AG09319 (cell line): ENCODE measurements at places on chromosomes 13 and 19.

DNA sequence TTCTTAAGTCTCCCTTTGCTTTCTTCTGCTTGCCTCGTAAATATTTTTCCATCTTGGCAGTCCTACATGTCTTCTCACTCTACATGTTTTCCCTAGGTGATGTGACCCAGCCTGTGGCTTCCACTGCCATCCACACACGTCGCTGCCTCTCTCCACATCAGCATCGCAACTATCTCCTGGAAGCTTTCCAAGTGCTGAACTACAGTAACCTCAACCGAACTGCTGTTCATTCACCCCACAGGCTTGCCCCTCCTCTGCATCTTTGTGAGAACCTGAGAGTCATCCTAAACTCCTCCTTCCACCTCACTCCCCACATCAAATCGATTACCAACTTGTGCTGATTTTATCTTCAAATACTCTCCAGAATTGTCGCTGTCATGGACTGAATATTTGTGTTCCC, 41.2 kb upstream of the USPL1 start:
- DNase-seq: no peak

DNA sequence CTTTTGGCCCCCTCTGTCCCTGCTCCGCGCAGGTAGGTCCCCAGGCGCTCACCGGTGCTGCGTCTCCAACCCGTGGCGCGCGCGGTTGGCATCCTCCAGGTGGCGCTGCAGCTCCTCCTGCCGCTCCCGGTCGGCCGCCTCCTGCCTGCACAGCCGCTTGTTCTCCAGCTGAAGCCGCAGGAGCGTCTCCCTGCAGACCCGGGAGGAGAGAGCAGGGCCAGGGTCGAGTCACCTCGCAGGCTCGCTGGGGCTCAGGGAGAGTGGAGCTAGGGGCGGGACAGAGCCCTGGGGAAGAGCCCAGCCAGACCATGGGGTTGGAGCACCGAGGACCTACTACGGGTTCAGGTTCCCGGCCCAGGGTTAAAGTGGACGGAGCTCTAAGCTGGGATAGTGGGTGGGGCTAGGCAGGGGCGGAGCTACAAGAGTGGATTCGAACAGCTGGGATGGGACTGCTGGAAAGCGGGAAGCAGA, 9.3 kb downstream of the HOOK2 start:
- no peak for DNase-seq

DNA sequence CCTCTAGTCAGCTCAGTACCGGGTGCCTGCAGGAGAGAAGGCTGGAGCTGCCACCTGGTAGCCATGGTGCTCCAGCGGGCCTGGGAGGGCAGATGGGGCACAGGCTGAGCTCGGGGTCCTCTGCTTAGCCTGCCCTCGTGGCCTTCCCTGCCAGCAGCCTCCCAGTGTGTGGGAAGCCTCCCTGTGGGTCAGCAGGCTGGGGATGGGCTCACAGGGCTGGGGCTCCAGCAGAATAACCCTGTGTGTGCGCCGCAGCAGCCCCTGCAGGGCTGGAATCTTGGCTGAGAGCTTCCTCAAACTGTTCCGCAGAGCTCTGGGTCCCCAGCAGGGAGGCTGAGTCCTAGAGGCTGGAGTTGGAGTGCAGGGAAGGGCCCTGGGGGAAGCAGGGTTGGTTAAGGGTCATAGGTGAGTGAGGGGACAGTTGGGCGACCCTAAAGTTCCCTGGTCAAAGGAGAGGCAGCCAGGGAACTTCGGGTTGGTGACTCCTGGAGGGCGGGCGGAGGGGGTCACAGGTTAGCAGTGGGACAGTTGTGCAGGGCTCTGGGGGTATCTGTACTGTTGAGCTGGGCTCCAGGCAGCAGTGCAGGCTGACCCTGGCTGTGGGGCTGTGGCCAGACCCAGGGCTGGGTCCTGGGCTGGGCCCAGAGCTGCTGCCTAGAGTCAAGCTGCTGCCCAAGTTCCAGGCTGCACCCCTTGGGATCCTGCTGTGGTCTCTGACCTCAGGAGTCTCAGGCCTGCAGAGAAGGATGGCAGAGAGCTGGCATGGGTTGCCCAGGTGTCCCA, 14.0 kb downstream of the ARHGAP33 start:
- DNase-seq: no peak

DNA sequence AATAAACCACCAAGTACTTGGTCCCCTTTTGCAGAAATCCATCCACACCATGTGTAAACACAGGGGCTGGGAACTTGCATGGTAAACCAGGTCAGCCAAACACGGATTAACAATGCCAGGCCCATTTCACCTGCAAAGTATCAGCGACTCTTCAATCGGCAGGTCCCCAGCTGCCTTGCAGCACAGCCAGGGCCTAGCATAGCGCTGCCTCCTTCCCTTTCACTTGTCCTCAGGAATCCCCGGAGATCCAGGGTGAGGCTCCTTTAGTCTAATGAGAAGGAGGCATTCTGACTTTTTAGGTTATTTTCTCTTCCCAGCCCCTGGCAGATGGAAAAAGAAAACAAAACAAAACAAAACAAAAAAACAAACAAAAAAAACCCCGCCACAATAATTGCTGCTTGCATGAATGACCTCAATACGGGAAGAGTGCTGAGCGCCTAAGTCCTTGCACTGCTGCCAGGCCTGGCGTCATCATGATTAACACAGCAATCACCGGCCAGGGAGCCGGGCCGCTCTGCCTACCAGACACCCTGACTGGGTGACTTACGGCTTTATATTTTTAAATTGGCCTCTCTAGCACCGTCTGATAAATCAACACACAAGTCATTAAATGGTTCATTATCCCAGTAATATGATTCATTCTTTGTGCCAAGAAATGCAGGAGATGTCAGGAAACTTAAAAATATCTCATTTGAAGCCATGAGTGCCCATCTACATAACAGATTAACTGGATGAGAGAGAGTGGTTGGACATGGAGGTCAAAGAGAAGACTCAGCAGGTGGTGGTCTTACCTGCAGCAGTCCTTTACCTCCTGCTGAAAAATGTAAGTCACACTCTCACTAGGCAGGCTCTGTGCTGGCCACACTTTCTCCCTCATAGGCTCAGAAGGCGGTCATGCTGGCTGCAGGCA, 692.7 kb downstream of the UQCRFS1 start:
- DNase-seq: no peak

- DNase-seq: no peak
These were observed 248.0 kb downstream of the MAB21L1 start for GRCh38 chr13:35228536-35228935.

DNA sequence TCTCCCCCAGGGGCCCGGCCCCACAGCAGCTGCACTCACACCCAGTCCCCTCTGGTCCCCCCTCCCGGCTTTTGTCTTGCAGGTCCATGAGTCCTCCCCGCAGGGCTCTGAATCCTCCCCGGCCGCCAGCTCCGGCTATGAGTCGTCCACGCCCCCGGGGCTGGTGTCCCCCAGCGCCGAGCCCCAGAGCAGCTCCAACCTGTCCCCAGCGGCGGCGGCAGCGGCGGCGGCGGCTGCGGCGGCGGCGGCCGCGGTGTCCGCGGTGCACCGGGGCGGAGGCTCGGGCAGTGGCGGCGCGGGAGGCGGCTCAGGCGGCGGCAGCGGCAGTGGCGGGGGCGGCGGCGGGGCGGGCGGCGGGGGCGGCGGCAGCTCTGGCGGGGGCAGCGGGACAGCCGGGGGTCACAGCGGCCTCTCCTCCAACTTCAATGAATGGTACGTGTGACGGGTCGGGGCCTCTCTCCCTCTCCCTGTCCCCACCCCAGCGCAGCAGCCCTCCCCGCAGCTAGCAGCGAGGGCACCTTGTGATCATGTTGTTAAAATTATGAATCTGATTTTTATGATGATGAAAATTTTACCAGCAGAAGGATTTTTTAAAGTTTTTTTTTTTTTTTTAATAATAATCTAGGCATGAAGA, 3.8 kb downstream of the ZIC2 start:
- DNase-seq: no peak

- no peak for DNase-seq
These were observed 64.1 kb upstream of the TSHZ3 start for GRCh38 chr19:31413353-31413752.
